ENCODE measurements at places on chromosomes 4 and X.

- no peak for DNase-seq
These were observed 903.8 kb downstream of the STIM2 start for GRCh38 chr4:27764526-27764837.

- no peak for DNase-seq
These were observed 105.8 kb downstream of the CXCL13 start for GRCh38 chr4:77711469-77711868.

GRCh38 chr4:107837776-107838618 is 13.3 kb downstream of the SGMS2 start:
- DNase-seq: no peak

DNA sequence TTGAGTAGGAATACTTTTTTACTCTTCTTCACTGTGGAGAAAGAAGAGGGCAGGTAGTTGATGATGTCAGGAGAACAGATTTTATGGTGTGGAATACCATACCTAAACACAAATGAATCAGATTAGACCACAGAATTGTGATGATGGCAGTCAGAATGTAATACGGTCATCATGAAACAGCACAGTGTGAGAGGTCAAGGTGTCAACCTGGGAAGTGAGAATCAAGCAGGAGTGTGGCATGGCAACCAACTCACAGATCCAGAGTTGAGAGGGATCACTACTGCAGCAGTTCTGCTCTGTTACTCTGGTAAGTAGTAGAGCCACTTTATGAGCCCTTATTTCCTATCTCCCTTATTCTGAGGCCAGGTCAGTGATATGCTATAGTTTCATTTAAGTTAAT is 27.7 kb downstream of the METTL14 start:
- DNase-seq: no peak

DNA sequence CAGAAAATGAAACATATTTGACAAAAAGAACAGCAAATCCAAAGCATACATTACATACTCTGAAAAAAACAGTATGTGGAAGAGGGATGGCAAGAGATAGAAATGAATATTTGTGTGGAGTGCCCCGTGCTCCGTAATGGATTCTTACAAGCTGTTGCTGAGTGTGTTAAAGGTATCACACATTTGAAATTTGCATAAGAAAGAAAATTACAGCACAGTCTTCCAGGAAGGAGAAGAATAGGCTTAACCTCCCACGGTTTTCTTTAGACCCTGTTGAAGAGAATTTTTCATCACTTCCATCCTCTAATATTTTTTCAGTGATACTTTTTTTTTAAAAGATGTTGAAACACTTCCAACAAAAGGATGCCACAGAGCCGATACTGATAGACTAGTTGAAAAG is 1489.4 kb downstream of the RAPGEF2 start:
- no peak for DNase-seq

- no peak for DNase-seq
These were observed 29.5 kb downstream of the TFDP3 start for GRCh38 chrX:133188631-133189030.

- DNase-seq: no peak
These were observed 546.6 kb downstream of the PCDH18 start for GRCh38 chr4:136985683-136986082.
